ENCODE measurements at places on chromosomes 6 and 20. TPM values are rescaled to one million over a fixed set of nuclear protein-coding genes. Genes with fewer than 3 reads are reported as not detected.

Gene PRR3
- 22.1 TPM for total RNA-seq

Gene LINC00237
- not detected for total RNA-seq

Gene PCMT1
- total RNA-seq = 85.9 TPM

Gene DEFB113
- total RNA-seq = not detected

Gene FAM83D
- total RNA-seq = 13.1 TPM

Gene WFDC10B
- total RNA-seq = not detected

Gene ZNF391
- 0.76 TPM for total RNA-seq

Gene SMOC2
- not detected for total RNA-seq

Gene IL17F
- total RNA-seq = 1.5 TPM

Gene CLPSL2
- not detected for total RNA-seq

Gene ZC3H12D
- total RNA-seq = 43.7 TPM

Data from T-helper 1 cell treated with Interleukin-12 subunit alpha and Interleukin-12 subunit beta and Interleukin-4 antibody, amounts not matched to agents 30 ng/mL and 1 ng/mL, for 36 hours (primary cell).